Dermis microvascular lymphatic vessel endothelial cell (primary cell): ENCODE measurements at places on chromosomes 12 and 14.

- no peak for DNase-seq
These were observed 2.9 kb upstream of the MYH7 start for GRCh38 chr14:23438101-23438971.

DNA sequence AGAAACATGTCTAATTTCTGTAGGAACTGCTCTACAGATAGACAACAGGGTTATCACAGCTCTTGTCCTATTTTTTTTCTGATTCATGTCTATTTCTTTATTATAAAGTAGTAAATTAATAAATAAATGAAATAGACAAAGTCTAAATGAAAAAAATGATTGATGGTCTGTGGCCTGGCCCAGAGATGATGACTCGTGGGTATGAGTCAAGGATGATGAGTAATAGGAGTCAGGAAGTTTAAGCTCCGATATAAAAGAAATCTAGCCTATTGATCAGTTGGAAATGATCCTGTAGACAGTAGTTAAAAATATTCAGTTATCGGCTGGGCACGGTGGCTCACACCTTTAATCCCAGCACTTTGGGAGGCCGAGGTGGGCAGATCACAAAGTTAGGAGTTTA is 90.6 kb upstream of the RTL1 start:
- DNase-seq, result peak; percentile 37

DNA sequence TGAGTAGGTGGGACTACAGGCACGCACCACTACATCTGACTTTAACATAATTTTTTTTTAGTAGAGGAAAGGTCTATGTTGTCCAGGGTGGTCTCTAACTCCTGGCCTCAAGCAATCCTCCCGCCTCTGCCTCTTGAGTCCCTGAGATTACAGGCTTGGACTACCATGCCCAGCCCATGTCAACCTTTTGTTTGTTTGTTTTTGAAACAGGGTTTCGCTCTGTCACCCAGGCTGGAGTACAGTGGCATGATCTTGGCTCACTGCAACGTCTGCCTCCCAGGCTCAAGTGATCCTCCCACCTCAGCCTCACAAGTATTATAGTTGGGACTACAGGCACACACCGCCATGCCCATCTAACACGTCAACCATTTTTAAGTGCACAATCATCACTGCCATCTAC is 29.2 kb downstream of the PITPNM2 start:
- DNase-seq, result no peak

DNA sequence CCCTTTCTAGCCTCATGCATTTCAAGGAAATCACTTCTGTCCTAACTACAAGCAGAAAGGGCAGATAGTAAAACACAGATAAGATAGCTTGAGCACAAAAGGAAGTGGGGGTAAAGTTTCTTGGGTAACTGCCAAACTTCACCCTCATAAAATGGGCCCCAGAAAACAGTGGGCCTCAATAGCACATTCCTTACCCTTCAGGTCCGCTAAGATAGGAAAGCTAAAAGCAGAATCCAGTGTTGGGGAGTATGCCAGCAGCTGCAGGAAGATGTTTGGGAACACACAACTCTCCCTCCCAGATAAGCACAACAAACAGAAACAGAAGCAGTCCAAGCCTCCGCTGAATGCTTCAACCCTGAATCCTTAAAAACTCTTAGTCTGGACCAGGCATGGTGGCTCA is 110.9 kb upstream of the MGAT4C start:
- DNase-seq, result no peak

- DNase-seq, result no peak
These were observed 40.4 kb downstream of the TSPAN9 start for GRCh38 chr12:3117591-3118015.

DNA sequence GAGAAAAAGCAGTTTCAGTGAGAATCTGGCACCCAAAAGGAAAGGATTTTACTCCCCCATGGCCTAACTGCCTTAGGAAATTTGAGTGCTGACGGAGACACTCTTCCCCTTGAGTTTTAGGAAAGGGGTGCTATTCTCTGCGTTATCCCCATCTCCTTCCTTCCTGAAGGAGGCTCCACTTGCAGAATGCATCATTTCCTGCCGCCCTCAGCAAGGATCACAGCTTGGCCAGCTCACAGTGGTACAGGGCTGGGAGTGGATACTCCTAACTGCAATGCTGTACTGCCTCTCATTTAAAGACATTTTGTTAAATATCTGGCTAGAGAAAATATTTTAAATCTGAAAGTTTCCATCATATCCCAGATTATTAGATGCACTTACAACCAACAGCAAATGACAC is 33.0 kb downstream of the RDH12 start:
- DNase-seq, result no peak

DNA sequence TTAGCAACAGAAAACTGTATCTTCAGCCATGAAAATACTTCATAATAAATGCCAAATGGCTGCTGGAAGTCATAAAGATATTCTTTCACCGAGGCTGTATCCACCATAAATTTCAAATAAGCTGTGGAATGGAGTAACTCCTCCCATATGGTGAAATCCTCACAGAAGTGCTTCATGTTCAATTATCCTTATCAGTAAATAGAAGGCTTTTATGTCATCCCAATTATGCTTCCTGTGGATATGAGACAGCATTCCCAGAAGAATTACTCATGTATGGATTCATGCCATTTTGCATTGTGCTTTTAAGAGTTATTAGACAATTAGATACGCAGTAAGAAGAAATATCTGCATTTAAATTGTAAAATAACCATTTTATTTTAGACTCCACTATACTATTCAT is 99.0 kb downstream of the RTN1 start:
- peak; percentile 41 for DNase-seq

DNA sequence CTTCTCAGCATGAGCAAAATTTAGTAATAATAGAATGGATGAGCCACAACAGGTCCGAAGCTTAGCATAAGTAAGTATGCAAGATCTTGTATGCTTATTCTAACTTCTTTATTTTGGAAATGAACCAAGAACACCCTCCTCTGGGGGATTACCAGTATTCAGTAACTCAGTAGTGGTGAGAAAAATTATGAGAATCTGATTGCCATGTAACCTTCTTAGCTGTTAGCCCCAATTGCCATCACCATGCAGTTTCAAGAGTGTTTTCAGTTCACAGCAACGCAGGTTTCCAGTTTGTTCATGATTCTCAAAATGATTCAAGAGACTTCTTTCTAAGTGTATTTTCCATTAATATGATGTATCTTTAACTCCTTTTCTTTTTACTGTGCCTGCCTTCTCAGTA is 1507.6 kb upstream of the SEL1L start:
- no peak for DNase-seq

DNA sequence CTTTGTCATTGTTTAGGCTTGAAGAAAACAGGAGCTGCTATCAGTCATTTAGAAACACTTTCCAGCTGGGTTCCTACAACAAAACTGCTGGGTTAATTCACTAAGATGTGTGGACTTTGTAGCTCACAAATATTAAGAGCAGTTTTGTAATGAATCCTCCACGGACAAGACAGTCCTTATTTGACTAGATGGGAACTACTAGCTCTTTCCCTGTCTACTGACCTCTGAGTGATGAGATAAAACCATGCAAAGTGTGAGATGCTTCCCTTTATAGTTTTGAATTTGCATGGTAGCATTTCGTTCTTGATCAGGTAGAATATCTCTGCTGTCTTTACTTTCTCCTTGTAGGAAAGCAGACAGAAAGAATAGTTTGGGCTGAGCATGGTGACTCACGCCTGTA is 72.9 kb upstream of the STXBP6 start:
- DNase-seq, result no peak

DNA sequence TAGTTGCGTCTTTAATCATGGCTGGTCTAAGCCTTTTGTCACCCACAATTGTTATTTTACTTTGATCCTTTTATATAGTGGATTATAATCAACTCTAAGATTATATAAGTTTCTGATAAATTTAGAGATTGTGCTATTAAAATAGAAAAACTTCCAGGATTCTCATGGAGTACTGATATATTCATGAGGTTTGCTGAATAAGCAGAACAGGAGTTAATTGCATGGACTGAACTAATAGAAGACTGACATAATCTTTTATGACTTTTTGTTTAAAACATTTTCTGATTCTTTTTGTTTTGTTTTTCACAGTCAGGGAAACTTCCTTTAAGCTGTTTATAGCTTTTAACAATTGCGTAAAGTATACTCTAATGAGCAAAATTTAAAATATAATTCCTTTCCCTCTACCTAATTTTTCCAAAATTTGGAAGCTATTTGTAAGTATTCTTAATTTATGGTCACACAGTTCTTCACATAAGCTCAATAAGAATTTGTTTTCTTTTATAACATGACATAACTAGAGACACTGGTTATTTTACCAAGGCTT is 129.9 kb upstream of the TMEM260 start:
- no peak for DNase-seq

DNA sequence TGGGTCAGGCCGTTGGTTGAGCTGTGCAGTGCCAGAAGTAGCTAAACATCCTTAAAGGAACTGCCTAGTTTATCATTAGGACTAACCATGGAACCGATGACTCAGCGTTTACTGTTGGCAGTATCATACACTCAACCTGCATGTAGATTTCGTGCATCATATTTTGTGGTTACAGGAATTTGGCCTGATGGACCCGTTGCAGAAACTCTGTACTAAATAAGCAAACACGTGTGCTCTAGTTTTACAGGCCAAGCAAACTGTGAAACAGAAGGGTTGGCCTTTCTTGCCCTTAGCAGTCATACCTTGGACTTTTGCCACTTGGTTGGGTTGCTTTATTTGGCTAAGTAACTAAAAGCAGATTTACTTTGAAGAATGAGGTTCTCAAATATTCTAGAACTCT is 35.6 kb downstream of the DGLUCY start:
- DNase-seq, result peak; percentile 82

DNA sequence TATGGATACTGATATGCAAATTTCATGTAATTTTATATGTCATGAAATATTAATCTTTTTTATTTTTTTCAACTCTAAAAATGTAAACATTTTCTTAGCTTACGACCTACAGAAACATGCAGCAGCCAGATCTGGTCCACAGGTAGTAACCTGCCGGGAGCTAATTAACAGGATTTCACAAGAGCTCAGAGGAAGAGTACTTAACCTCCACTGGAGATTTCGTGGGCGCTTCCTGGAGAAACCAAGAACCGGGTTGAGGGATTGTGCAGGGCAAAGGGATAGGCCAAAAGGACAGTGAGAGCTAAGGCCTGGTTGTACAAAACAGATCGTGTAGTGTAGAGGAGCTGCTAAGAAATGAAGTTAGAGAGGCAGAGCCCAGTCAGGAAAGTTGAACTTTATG is 315.7 kb downstream of the PAWR start:
- DNase-seq, result no peak

GRCh38 chr12:28507033-28507432 is 316.8 kb downstream of the CCDC91 start:
- no peak for DNase-seq

- no peak for DNase-seq
These were observed 10.2 kb upstream of the ITGB7 start for GRCh38 chr12:53217051-53217930.

DNA sequence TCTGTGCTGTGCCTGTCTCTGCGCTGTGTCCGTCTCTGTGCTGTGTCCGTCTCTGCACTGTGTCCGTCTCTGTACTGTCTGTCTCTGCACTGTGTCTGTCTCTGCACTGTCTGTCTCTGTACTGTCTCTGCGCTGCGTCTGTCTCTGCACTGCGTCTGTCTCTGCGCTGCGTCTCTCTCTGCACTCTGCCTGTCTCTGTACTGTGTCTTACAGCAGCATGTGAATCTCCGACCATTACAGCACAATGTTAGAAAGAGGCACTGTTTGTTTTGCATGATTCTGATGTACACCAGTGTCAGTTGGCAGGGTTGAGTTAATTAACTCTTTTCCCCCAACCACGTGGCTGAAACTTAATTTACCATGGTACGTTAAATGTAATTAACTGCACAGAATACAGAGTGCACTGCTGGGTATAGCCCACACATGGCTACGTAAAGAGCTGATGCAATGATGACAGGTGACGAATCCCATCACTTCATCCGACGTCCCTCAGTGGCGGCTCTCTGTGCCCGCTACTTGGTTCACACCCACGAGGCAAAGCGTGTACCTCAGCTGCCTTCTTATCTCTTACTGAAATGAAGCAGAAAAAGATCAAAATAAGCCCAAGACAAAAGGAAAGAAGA is 127.7 kb upstream of the SFSWAP start:
- no peak for DNase-seq

GRCh38 chr12:70724444-70724843 is 87.2 kb upstream of the PTPRB start:
- DNase-seq, result peak; percentile 16

DNA sequence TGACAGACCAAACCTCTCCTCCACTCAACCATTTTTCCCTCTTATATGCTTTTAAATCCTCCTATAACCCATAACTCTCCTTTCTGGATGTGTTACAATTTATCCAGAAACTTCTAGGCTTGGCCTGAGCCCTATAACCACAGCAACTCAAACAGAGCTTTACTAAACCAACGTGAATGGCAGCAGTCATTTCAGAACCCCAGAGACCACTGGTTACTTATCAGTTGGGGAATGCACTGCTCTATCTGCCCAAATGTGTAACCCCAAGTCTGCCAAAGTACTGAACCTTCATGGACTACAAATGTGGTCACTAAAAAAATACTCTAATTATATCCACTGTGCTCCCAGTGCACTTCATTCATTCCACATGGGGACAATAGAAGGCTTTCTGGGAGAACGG is 42.0 kb downstream of the NAA25 start:
- no peak for DNase-seq

DNA sequence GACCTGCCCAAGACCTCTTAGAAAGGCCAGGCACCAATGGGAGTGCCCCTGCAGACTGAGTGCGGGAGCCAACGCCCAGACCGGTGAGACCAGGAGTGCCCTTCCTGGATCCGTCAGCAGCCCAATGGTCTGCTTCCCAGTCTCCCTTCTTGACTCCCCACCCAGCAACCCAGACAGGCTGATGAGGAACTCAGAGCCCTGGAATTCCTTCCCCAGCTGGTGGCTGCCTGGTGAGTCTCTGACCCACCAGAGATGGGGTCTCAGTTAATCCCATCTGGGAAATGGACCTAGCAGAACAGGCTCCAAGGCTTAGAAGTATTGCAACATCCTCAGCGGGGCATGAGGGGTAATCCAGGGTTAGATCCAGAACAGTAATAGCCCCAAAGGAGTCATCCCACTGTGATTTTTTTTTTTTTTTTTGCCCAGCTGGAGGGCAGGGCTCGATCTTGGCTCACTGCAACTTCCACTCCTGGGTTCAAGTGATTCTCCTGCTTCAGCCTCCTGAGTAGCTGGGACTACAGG is 1.5 kb upstream of the RASAL1 start:
- no peak for DNase-seq

- no peak for DNase-seq
These were observed 16.3 kb upstream of the HIF1A start for GRCh38 chr14:61678975-61679374.
